ENCODE measurements at places on chromosomes 3 and 15.
A peak's percentile ranks its signal among the peaks of the same experiment; 100 is the strongest.

DNA sequence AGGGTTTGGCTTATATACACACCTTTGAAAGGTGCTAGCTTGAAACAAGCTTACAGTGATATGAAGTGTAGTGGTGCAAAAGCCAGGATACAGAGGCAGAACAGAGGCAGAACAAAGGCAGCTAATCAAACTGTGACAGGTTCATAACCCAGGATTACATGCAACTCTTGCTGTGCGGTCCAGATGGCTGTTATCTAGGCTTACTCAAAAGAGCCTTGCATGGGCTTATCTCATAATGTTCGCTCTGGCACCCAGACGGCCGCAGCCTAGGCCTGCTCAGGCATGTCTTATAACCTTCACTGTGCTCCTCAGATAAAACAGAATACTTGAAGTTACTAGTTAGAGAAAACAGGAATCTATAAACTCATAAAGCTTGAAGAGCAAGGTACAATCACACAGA, 22.8 kb upstream of the NOX5 start:
- DNase-seq: no peak

DNA sequence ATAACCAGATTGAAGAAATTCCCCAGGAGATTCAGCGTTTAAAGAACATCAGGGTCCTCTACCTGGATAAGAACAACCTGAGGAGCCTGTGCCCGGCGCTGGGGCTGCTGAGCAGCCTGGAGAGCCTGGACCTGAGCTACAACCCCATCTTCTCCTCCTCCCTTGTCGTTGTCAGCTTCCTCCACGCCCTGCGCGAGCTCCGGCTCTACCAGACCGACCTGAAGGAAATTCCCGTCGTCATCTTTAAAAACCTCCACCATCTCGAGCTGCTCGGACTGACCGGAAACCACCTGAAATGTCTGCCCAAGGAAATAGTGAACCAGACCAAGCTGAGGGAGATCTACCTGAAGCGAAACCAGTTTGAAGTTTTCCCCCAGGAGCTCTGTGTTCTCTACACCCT, 9.4 kb upstream of the LRRC34 start:
- no peak for DNase-seq

GRCh38 chr3:163657088-163657487, 1421.2 kb downstream of the SI start:
- no peak for DNase-seq

- DNase-seq: no peak
Observed at GRCh38 chr15:35271371-35272043, 186.4 kb upstream of the NANOGP8 start.

DNA sequence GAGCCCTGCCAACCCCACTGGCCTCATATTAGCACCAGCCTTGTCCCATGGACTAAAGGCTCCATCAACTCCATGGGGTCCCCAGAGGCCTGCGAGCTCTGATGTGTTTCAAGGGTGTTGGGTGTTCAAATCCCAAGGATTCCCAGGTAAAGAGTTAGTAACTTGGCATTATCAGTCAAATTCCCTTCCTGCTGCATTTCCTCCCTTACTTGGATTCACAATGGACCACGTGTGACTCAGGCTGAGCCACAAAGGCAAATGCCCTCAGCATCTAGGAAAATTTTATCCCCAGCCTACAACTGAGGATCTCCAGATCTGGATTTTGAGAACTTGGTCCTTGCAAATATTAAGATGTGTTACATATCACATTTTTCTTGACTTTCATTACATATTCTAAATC, 58.8 kb downstream of the GADL1 start:
- no peak for DNase-seq

- no peak for DNase-seq
Observed at GRCh38 chr15:68176601-68177000, 28.5 kb downstream of the CALML4 start.

DNA sequence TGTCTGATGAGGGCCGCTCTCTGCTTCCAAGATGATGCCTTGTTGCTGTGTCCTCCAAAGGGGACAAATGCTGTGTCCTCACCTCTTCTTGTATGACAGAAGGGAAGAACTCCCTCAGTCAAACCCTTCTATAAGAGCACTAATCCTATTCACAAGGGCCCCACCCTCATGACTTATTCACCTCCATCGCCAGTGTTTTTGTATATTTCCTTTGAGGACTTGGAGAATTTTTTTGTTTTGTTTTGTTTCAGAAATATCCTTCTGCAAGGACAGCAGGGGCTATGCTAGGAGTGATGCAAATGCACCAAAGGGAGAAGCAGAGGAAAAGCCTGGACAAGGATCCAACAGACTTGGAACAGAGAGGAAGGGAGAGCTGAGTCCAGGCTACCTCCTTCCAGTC, 214.4 kb downstream of the TLE3 start:
- DNase-seq: no peak

DNA sequence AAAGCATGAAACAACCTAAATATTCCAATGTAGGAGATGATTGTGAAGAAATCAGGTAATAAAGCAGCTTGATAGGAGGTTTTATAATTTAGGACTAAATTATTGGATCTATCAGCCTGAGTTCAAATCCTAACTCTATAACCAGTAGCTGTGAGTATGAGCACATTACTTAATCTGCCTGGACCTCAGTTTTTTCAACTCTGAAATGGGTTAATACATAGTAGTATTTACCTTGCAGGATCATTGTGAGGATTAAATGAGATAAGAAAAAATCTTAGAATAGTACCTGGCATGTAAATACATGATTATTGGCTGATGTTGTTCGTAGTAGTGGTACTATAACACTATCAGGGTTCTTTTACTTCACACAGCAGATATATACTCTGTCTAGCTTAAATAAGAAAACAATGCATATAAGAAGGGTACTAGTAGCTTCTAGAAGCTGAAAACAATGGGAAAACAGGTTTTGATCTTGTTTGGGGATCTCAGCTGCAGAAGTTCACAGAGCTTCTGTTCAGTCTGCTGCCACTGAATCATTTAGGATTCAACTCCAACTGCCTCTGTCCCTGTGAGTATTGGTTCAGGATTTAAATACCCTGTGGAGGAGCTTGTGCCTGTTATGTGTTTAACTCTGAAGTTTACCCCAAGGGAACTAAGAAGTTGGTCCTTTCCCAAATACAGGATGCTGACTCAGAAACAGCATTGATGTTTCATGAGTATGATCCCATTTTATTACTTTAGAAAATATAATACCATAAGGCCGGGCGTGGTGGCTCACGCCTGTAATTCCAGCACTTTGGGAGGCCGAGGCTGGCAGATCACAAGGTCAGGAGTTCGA, 34.2 kb downstream of the KAT2B start:
- no peak for DNase-seq

DNA sequence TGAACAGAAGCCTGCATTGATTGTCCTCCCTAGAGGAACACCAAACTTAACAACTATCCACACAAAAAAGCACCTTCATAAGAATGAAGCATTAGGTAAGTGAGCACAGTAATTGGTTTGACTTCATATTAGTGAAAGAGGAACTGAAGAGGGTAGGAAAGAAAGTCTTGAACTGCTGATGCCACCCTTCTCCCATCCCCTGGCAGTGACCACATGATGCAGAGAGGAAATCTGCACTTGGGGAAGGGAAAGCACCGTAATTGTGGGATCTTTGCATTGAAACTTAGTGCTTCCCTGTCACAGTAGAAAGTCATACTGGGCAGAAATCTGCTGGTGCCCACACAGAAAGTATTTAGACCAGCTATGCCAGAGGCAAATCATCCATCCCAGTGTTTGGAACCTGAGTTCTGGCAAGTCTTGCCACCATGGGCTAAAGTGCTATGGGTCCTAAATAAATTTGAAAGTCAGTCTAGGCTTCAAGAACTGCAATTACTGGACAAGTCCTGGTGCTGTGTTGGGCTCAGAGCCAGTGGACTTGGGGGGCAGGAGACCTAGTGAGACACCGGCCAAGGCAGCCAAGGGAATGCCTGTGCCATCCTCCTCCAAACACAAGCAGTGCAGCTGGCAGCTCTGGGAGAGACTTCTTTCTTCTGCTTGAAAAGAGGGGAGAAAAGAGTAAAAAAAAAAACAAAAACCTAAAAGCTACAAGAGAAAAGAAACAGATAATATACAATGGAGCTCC, 63.6 kb downstream of the SLC15A2 start:
- DNase-seq: no peak

GRCh38 chr15:88635318-88635717, 3.5 kb upstream of the ISG20 start:
- no peak for DNase-seq

DNA sequence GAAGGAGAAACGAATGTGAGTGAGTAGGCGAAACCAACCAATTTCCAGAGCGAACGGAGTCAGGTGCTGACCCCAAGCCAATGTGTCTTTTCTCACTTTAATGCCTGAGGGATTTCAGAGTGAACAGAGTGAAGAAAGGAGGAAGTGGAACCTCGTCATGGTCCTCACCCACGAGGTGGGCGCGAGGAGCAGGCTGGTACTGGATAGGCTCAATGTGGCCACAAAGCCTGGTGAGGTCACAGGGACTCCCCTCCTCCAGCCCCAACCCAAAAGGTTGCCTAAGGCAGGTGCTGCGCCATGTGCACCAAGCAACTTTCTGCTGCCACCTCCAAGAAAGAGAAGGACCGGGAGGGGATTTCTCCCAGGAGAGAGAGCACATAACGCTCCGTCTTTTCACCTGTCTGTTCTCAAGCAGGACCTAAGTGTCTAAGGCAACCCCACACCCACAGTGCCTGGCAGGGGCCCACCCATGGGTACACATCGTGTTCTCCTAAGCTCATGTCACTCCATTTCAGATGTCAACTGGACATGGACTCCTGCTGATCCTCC, 3.8 kb downstream of the NRROS start:
- no peak for DNase-seq

GRCh38 chr3:148230473-148230872, 467.2 kb upstream of the AGTR1 start:
- no peak for DNase-seq

- DNase-seq: no peak
Observed at GRCh38 chr3:46883054-46883829, 5.7 kb downstream of the PTH1R start.

DNA sequence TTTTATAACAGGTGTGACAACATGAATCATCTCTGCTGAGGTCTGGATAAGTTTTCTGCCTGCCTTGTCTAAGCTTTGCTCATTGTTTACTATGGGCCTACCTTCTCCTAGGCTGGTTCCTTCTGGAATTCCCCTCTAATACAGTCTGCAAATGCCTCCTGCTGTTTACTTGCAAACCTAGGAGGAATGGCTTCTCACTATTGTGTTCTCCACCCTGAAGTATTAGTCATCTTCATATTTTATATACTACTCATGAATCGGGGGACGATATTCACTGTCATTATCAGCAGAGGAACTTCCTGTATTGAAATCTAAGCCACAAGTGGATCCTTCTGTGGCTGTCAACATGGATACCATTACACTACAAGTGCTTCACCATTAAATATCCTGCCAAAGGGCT, 154.8 kb downstream of the PLCL2 start:
- DNase-seq: no peak

GRCh38 chr3:140443073-140443472, 234.8 kb upstream of the TRIM42 start:
- no peak for DNase-seq

DNA sequence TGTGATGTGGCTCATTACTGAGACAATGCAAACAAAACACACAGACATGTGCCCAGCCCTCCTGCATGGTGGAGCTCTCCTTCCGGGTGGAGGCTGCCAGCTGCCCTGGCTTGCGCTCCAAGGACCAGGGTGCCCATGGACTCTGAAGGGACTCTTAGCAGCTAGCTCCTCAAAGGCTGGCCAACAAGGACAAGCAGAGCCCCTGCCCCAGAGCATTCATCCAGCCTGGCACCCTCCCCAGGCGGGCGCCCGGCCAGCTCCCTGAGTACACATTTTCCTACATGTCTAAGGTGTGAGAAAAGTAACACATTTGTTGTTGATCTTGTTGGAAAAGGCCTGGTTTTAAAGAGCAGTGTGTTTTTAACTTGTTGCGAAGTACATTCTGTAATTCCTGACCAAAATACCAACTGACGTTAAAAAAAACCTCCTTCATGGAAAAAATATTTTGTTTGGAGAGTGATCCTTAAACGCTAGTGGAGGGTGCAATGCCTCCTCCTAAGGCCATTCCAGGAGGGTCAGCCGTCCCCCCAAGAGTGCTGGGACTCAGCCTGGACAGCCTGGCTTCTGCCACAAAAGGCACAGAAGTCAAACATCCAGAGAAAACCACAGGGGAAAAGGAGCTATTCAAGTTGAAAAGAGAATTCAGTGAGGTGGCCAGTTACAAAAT, 86.9 kb downstream of the KLF15 start:
- DNase-seq: peak; percentile 59

GRCh38 chr3:77380136-77380535, 340.2 kb downstream of the ROBO2 start:
- no peak for DNase-seq

DNA sequence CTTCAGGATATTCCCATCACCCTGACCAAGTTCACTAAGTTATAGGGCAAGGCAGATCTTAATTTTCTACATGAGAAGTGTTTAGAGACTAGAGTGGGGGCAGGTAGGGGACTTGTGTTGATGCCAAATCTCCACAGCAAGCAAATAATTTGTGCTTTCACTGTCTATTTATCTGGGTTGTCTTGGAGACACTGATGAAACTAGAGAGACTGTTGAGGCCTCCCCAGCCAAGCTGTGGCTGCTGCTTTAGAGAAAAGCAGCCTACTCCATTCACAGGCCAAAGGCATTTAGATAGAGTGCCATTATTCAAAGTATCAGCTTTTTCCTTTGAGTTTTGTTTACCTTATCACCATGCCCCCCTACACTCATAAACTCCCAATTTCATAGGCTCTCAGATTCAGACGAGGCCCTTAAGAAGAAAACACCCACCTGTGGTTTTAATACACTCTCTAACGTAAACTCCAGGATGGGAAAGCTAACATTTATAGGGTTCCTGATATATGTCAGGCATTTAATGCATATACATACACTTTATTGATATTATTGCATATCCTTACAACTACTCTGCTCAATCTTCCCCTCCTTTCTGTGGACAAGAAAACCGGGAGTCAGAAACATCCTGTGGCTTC, 130.4 kb upstream of the FOXB1 start:
- DNase-seq: no peak

- no peak for DNase-seq
Observed at GRCh38 chr15:36478561-36478960, 100.9 kb upstream of the CDIN1 start.
